HCEC 1CT (cell line): ENCODE measurements at places on chromosomes 2 and 18.
A peak's percentile ranks its signal among the peaks of the same experiment; 100 is the strongest.

- no peak for DNase-seq
These were observed 500.9 kb downstream of the FBXO15 start for GRCh38 chr18:73646772-73647171.

- DNase-seq, result no peak
These were observed 242.4 kb downstream of the GCA start for GRCh38 chr2:162586311-162586710.

DNA sequence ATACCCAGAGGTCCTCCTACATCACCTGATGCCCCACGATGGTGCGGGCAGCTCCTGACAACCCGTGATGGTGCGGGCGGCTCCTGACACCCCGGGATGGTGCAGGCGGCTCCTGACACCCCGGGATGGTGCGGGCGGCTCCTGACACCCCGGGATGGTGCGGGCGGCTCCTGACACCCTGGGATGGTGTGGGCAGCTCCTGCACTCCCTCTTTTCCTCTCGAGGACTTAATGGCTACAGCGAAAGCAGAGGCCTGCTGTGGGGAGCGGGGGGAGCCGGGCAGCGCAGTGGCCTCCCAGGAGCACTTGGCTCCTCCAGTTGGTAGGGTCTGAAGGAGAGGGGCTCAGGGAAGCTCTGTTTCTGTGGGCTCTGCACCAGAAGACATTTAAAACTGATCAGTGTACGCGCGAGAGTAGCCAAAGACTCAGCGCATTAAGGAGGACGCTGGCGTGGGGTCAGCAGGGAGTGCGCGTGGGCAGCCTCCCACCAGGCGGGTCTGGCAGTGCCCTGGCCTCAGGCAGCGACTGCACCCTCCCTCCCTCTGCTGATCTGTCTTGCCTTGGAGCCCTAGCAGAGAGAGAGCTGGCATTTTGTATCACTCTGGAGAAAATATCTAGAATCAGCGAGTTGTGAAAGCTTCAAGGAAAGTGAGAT lies 464.5 kb upstream of the MYT1L start:
- no peak for DNase-seq

DNA sequence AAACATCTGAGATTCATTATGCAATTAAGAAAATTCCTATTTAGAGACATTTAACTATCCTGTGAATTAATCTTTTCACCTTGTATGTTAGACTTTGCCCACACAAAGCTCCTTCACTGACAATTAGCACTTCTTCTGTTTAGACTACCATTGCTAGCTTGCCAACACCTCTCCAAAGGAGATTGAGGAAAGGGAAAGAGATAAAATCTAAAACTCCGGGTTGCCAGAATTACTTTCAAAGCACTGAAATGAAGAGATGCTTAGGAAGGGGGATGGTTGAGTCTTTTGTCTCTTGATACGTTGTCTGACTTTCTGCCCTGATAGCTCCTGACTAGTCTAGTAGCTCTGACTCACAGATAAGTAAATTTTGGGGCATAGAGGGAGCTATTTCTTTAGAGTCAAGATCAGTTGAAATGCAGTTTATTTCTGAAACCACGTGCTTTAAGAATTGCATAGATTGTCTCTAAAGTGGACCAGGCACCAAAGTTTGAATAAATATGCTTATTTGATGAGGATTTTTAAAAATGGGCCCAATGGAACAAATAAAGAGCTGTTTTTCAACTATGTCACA lies 74.1 kb upstream of the DSEL start:
- DNase-seq, result peak; percentile 52

- DNase-seq, result no peak
These were observed 22.6 kb upstream of the FAM117B start for GRCh38 chr2:202612145-202612544.

DNA sequence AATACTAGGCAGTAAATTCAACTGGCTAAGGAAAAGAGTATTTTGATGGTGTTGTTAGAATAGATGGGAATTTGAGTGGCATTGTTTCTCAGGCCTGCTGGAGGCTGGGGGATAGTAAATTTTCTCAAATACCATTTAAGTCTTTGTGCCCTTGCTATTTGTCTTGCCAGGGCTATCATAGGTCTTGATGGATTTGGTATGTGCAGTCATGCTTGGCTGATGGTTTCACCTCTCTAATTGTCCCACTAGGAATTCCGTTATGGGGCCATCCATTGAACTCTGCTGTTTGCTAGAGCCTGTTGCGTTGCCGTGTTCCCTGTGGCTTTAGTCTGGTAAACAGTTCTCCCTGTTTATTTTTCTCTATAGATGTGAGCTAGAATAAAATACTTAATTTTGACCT lies 438.1 kb upstream of the FAM98A start:
- no peak for DNase-seq

GRCh38 chr2:120802158-120802557 lies 66.5 kb downstream of the GLI2 start:
- DNase-seq, result no peak

DNA sequence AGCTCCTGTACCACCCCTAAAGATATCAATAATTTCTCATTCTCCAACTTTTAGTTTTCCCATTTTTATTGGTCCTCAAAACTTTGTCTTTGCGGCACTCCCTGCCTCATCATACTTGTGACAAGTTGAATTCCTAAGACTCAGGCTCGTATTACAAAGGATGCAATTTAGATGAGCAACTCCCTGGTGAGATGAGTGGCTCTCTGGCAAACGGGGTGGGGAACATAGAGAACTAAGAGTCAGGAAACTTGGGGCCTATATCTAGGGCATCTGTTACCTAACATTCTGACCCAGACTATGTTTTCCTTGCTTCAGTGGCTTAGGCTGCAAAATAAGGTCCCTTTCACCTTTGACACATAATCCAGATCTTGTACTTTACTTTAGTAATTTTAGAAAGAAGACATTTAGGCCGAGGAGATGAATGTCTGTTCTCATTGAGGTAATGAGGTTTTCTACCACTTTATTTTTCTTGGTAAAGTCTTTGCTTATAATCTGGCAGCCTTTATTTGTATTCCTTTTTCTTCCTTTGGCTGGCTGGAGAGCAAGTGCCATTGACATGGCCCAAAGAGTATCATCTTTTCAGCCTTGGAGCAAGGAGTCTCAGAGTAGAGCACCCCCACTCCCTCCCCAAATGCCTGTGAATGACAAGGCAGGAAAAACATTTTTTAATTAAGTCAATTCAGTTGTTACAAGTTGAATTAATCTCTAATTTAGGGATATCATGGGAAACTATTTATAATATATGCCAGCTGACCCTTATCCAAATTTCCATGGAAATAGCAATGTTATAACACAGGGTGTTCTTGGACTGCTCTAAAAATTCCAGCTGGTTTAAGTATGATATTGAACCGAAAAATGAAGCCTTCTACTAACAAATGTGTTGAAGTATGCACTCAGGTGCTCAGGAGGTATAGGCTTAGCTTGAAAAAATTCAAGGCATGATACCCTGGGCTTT lies 15.2 kb downstream of the TSPYL6 start:
- DNase-seq, result peak; percentile 87

GRCh38 chr2:177183860-177184259 lies 28.7 kb upstream of the HNRNPA3 start:
- no peak for DNase-seq

- DNase-seq, result peak; percentile 28
These were observed 127.1 kb downstream of the SRBD1 start for GRCh38 chr2:45483997-45484396.

GRCh38 chr2:233076749-233077148 lies 16.6 kb downstream of the INPP5D start:
- no peak for DNase-seq

GRCh38 chr2:20018601-20019152 lies 6.2 kb upstream of the MATN3 start:
- DNase-seq, result no peak

DNA sequence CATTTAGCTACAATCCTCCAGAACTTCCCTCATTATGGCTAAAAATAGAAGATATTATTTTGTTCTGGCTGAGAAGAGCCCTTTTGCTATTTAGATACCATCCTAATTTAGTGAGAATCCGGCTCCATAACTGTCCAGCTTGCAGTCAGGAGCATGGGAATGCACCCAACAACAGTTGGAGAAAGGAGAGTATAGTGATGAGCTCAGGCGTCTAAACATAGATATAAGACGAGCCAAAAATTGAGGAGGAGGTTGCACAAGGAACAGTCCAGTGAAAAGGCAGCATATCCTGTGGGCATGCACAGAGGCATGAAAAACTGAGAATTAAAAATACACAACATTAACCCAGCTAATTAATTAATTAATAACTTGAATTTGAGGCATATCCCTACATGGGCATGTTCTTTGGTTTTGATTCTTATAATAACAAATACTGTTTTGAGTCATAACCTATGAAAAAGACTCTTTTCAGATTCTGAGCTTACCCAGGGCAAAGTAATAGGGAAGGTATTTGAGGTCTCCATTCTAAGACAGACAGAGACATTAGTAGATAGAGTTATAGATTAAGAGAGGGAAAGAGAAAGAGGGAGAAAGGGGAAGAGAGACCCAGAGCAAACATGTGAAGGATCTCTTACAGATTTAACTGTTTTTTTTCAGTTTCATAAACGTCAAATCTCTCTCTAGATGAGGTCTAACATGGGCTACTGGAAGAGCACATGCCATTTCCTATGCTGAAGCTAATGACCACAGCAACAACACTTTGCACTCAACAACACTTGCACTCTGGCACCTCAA lies 311.2 kb downstream of the OSR1 start:
- peak; percentile 26 for DNase-seq

GRCh38 chr2:230924470-230925341 lies at the start of gene GPR55:
TSS of gene GPR55 (minus strand) at chr2:230925242. CDS start at chr2:230910962, 14,280 bp downstream.
- DNase-seq, result no peak

DNA sequence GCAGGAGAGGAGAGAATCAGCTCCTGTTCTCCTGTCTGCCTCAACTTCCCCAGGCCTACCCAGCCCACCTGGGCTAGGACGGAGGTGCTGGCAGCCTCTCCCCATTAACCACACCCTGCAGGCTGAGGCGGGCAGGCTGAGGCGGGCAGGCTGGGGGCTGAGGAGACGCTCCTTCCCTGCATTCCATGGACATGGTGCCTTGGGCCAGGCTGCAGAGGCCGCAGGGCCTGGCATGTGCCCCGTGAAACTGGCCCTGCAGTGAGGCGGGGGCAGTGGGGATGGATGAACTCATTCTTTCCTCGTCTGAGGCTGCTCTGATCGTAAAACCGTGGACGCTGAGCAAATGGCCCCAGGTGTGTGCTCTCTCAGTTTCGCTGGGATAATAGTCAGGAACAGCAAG lies 84.7 kb upstream of the LAPTM4A start:
- DNase-seq, result no peak

GRCh38 chr2:63650756-63651155 lies 62.0 kb downstream of the MDH1 start:
- DNase-seq, result no peak
